ENCODE measurements at places on chromosomes 5 and 9.
A peak's percentile ranks its signal among the peaks of the same experiment; 100 is the strongest.

GRCh38 chr5:137282216-137282615, 216.9 kb downstream of the SPOCK1 start:
- H3K27me3 ChIP-seq = no peaks in the 10 kb centered on the region
- no peak overlapping the region for H3K4me3 ChIP-seq
- no peaks in the 10 kb centered on the region for H3K36me3 ChIP-seq
- no peaks in the 10 kb centered on the region for H3K4me1 ChIP-seq
- H3K27ac ChIP-seq = no peak overlapping the region

DNA sequence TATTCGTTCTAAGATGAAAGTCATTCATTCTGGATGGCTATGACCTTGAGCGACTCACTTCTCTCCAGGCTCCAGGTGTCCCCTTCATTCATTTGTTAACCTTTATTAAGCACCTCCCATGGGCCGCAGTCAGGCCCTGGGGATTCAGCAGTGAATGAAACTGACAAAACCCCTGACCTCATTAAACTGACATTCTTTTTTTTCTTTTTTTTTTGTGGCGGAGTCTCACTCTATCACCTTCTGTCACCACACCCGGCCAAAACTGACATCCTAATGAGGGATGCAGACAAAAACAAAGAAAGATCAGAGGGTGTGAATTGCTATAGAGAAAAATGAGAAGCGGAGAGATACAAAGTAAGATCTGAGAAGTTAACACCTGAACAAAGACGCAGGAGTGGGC, 16.5 kb upstream of the ODF2 start:
- peaks cover 8% of the 10 kb centered on the region for H3K4me1 ChIP-seq
- DNase-seq = no peak
- H3K36me3 ChIP-seq = no peaks in the 10 kb centered on the region
- H3K27me3 ChIP-seq = no peaks in the 10 kb centered on the region

DNA sequence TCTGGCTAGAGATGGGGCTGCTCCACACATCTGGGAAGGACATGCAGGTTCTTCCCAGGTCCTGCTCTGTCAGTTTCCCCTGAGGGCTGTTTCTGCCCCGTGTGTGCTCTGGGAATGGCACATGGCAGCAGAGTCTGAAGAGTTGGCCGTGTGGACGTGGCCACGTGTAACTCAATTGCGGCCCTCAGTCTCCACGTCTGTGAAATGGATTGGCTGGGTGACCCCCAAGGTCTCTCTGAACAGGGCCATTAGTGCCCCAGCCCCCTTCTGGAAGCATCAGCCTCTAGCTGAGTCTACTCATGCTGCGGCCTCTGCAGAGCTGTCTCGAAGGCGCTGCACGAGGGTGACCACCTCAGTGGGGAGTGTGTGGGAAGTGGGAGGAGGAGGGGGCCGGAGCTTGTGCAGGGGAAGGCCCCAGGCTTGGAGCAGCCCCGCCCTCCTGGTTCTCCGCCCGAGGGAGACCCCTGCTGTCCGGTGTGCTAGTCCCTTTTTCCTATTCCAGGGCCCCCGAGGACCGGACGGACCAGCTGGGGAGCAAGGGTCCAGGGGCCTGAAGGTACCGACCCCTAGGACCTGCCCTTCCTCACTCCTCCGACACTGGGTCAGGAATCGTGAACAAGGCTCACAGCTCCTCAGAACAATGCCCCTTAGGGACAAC, 58.9 kb upstream of the ORM1 start:
- DNase-seq = no peak
- H3K36me3 ChIP-seq = no peaks in the 10 kb centered on the region
- no peak overlapping the region for H3K4me3 ChIP-seq
- H3K27me3 ChIP-seq = no peaks in the 10 kb centered on the region

GRCh38 chr9:21692390-21692789, 110.0 kb upstream of the MTAP start:
- H3K27me3 ChIP-seq = no peaks in the 10 kb centered on the region
- no peaks in the 10 kb centered on the region for H3K36me3 ChIP-seq
- H3K27ac ChIP-seq = no peak overlapping the region

GRCh38 chr5:175800656-175801081, 70.7 kb upstream of the CPLX2 start:
- H3K4me1 ChIP-seq = peaks cover 7% of the 10 kb centered on the region
- DNase-seq = no peak
- H3K36me3 ChIP-seq = no peaks in the 10 kb centered on the region
- H3K27ac ChIP-seq = no peak overlapping the region
- H3K4me3 ChIP-seq = no peak overlapping the region

DNA sequence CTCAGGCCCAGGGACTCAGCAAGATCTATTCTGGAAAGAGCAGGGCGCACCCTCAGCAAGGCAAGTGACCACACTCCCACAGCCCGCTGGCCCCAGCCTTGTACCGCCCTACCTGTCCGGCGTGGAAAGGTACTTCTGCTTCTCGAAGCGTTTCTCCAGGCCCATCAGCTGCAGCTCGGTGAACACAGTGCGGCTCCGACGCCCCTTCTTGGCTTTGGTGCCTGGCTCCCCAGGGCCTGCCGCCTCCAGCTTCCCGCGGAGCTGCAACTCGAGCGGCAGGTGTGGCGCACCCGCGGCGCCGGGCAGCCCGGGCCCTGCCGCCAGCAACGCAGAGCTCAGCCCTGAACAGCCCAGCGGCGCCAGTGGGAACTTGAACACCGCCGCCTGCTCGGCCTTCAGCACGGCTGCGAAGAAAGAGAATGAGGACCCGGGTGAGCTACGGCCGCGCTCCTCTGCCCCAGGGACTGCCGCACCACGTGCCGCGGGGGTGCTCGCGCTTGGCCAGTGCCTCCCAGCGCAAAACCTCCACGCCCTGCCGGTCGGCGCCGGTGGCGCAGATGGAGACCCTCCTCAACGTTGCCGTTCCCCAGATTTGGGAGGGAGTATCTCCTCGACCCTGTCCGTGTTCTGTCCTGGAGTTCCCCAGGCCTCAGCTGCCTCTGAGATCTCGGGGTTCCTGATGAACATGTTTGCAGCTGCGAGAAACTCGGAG, 2.2 kb downstream of the BARX1 start:
- H3K36me3 ChIP-seq = no peaks in the 10 kb centered on the region
- H3K4me3 ChIP-seq = no peak overlapping the region
- no peaks in the 10 kb centered on the region for H3K4me1 ChIP-seq
- no peaks in the 10 kb centered on the region for H3K27me3 ChIP-seq

DNA sequence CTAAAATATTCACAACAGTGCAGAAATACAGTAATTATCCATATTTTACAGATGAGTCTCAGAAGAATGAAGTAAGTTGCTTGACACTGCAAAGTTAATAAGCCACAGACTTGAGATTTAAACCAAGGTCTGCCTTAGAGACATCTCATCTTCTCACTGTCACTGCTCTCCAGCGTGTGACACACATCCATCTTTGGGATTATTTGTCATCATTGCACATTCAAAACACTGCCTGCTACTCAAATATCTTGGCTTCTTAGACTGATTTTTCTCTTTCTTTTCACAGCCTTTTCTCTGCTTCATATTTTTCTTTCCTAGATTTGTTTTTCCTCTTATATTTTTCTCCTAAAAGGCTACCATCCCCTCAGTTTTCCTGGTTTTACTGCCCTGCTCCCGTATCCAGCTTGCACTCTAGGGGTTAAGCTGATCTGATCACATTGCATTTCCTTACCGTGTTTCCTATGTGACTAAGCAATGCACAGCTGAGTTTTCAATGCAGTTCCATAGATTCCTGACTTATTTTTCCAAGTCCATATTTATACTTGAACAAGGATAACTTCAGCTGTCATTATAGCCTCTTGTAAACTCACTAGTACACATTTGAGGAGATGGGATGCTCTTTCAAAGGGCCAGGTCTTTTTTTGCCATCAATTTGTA, 353.0 kb downstream of the PLK2 start:
- DNase-seq = no peak
- H3K27ac ChIP-seq = no peak overlapping the region
- no peaks in the 10 kb centered on the region for H3K36me3 ChIP-seq
- H3K4me1 ChIP-seq = no peaks in the 10 kb centered on the region

- no peaks in the 10 kb centered on the region for H3K27me3 ChIP-seq
- H3K36me3 ChIP-seq = no peaks in the 10 kb centered on the region
- no peak overlapping the region for H3K4me3 ChIP-seq
- DNase-seq = no peak
- H3K27ac ChIP-seq = no peak overlapping the region
- no peaks in the 10 kb centered on the region for H3K4me1 ChIP-seq
Observed at GRCh38 chr9:97788763-97789663, 64.0 kb upstream of the FOXE1 start.

- no peak for DNase-seq
- no peak overlapping the region for H3K4me3 ChIP-seq
- H3K27me3 ChIP-seq = no peaks in the 10 kb centered on the region
- no peaks in the 10 kb centered on the region for H3K4me1 ChIP-seq
Observed at GRCh38 chr5:132059696-132060500, 557 bp upstream of the IL3 start.

GRCh38 chr9:4301971-4302427, 2.1 kb upstream of the GLIS3 start:
- H3K4me1 ChIP-seq = no peaks in the 10 kb centered on the region
- H3K27me3 ChIP-seq = no peaks in the 10 kb centered on the region
- no peak overlapping the region for H3K4me3 ChIP-seq

DNA sequence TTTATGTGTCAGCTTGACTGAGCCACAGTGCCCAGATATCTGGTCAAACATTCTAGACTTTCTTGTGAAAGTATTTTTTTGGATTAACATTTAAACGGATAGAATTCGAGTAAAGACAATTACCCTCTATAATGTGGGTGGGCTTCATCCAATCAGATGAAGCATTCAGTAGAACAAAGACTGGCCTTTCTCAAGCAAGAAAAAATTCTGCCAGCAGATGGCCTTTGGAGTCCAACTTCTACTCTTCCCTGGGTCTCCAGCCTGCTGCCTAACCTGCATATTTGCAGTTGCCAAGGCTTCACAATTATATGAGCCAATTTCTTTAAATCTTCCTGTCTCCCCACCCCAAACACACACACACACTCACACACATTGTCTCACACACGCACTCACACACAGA, 86.4 kb downstream of the MED10 start:
- H3K4me3 ChIP-seq = no peak overlapping the region
- H3K4me1 ChIP-seq = no peaks in the 10 kb centered on the region
- H3K36me3 ChIP-seq = no peaks in the 10 kb centered on the region

GRCh38 chr5:177018341-177018740, 4.2 kb upstream of the ZNF346 start:
- peaks cover 9% of the 10 kb centered on the region for H3K4me1 ChIP-seq
- H3K36me3 ChIP-seq = no peaks in the 10 kb centered on the region
- no peaks in the 10 kb centered on the region for H3K27me3 ChIP-seq
- DNase-seq = no peak
- H3K27ac ChIP-seq = no peak overlapping the region

DNA sequence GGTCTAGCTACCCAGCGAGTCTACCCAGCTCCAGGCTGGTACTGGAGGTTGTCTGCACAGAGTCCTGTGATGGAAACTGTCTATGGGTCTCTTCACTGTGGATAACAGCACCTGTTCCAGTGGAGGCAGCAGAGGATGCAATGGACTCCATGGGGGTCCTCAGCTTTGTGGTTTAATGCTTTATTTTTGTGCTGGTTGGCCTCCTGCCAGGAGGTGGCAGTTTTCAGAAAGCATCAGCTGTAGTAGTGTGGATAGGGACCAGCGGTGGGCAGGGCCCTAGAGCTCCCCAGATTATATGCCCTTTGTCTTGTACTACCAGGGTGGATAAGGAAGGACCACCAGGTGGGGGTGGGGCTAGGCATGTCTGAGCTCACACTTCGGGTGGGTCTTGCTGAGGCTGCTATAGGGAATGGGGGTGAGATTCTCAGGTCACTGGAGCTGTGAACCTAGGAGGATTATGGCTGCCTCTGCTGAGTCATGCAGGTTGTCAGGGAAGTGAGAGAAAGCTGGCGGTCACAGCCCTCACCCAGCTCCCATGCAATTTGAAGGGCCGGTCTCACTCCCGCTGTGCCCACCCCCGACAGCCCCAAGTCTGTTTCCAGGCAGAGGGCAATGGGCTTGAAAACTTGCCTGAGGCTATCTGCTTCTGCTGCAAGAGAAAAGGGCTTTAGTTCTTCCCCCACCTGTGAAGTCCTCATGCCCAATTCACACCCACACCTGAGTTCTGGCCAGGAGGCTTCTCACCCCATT, 397.1 kb downstream of the TLE1 start:
- no peak overlapping the region for H3K4me3 ChIP-seq
- DNase-seq = no peak
- no peaks in the 10 kb centered on the region for H3K4me1 ChIP-seq
- H3K36me3 ChIP-seq = no peaks in the 10 kb centered on the region
- no peaks in the 10 kb centered on the region for H3K27me3 ChIP-seq
- no peak overlapping the region for H3K27ac ChIP-seq

DNA sequence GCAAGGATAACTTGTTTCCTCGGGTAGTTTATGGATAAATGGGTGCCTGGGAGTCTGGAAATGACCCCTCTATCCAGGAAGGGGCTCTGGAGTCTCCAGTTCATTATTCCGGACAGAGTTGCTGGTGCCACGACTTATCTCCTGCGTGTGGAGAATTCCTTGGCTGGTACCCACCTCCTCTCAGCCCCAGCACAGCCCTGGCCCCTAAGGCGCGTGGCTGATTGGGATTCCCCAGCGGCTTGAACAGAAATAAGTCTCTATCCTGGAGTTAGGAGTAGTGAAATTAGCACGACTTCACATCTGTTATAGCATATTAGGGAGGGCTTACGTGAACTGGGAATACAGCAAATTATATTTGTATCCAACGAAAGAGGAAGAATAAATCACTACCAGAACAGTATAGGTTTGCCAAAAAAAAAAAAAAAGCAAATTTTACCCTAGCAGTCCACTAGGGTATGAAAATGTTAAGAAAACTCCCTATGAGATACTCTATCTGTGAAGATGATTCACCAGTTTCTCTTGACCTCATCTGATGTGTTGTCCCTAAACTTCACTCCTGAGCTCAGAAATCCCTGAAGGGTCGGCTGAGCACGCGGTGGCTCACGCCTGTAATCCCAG, 172.5 kb upstream of the OTULINL start:
- H3K36me3 ChIP-seq = no peaks in the 10 kb centered on the region
- H3K4me3 ChIP-seq = no peak overlapping the region
- H3K27ac ChIP-seq = peak overlapping the region; percentile 87
- peaks cover 6% of the 10 kb centered on the region for H3K4me1 ChIP-seq

- DNase-seq = no peak
- H3K27me3 ChIP-seq = no peaks in the 10 kb centered on the region
- no peak overlapping the region for H3K27ac ChIP-seq
- H3K4me1 ChIP-seq = no peaks in the 10 kb centered on the region
- no peak overlapping the region for H3K4me3 ChIP-seq
- no peaks in the 10 kb centered on the region for H3K36me3 ChIP-seq
Observed at GRCh38 chr5:42612750-42613366, 143.8 kb upstream of the CCDC152 start.

DNA sequence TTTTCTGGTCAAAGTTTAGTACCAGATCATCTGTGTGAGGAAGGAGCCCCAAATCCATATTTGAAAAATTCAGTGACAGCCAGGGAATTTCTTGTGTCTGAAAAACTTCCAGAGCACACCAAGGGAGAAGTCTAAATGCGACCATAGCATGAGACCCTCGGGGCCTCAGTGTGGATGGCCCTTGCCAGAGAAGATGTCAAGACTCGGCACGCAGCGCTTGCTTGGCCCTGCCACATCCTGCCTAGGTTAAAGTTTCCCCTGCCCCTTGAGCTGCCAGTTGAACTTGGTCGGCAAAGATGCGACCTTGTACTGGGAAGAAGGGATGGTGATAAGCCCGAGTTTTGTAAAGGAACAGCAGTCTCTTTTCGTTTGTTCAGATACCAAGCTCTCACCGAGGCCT, 65.8 kb downstream of the IL31RA start:
- no peaks in the 10 kb centered on the region for H3K4me1 ChIP-seq
- H3K4me3 ChIP-seq = no peak overlapping the region
- DNase-seq = no peak
- H3K36me3 ChIP-seq = no peaks in the 10 kb centered on the region
